ENCODE measurements at places on chromosomes 3 and 15.

- no peak for DNase-seq
Observed at GRCh38 chr3:150490277-150490986, 55.9 kb downstream of the SERP1 start.

DNA sequence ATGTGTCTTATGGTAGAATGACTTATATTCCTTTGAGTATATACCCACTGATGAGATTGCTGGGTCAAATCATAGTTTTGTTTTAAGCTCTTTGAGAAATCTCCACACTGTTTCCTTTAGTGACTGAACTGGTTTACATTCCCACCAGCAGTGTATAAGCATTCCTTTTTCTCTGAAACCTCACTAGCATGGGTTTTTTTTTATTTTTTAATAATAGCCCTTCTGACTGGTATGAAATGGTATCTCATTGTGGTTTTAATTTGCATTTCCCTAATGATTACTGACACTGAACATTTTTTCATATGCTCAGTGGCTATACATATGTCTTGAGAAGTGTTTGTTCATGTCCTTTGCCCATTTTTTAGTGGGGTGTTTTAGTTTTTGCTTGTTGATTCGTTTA lies 494.3 kb downstream of the SQOR start:
- DNase-seq, result no peak

DNA sequence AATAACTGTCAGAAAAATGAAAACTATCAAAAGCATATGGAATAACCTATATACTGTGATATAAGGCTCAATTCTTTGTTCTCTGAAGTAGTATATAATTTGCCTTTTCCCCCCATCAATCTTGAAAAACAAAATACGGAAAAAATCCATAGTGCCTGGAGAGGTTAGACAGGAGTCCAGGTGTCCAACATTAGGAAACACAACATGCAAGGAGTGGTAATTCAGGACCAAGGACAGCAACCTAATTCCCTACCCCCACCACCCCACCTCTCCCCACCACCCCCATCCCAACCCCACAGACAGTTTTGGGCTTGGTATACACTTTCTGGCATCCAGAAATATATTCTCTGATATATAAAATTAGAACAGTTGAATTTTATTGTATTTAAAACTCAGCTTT lies 55.1 kb upstream of the SLC25A26 start:
- no peak for DNase-seq

- DNase-seq, result no peak
Observed at GRCh38 chr3:46667657-46668056, 25.8 kb downstream of the ALS2CL start.

DNA sequence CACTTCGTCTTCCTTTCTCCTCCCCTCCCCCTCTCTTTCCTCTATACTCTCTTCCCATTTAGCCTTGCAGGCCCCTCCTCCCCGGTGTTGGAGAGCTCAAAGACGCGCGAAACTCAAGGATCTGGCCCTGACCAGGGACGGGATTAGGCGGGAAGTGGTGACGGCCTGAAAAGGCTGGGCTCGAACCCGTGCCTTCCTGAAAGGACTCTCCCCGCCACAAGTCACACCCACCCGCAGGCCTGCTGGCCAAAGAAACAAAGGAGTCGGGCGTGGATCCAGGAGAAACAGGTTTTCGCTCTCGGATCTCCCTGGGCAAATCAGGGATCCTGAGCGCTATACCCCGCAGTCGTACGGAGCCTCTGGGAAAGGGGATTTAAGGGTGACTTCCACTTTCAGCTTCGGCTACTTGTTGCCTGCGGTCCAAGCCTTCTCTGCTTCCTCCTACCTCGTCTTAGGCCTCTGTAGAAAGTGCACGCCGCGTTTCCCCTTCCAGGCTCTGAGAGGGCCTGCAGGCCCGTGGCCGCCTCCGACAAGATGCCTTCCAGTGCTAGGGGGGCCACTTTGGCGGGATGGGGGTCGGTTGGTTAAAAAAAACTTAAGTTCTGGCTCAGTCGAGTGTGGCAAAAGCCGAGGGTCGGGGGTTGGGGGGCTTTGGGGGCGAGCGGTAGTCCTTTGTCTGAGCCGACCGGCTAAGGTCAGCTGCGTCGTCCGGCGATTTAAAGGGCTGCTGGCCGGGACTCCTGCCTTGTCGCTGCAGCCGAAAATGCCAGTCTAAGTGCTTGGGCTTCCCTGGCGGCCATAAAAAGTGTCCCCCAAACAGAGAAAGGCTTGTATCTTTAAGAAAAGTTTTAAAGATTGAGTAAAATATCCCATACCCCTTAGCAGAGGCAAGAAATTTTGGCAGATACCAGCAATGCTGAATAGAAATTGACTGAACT lies 8.2 kb downstream of the ZIC4 start:
- no peak for DNase-seq

- DNase-seq, result no peak
Observed at GRCh38 chr15:77225646-77226045, 154.7 kb upstream of the TSPAN3 start.

GRCh38 chr3:139811331-139811730 lies 123.7 kb upstream of the CLSTN2 start:
- DNase-seq, result no peak

DNA sequence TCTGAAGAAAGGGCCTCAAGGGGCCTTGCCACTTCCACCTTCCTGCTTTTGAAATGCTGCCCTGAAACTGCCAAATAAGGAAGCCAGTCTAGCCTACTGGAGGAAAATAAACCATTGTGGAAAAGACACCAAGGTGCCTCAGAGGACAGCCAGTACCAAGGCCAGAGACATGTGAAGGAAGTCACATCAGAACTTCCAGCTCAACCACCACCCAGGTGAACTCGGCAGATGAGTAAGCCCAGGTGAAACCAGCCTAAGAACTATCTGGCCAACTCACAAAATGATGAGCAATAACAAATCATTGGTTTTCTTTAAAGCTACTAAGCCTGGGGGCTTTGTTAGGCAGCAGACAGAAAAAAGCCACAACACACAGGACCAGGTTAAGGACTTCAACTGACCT lies 103.0 kb downstream of the MAGI1 start:
- no peak for DNase-seq

GRCh38 chr15:50247819-50248655 lies 17.5 kb downstream of the HDC start:
- no peak for DNase-seq

DNA sequence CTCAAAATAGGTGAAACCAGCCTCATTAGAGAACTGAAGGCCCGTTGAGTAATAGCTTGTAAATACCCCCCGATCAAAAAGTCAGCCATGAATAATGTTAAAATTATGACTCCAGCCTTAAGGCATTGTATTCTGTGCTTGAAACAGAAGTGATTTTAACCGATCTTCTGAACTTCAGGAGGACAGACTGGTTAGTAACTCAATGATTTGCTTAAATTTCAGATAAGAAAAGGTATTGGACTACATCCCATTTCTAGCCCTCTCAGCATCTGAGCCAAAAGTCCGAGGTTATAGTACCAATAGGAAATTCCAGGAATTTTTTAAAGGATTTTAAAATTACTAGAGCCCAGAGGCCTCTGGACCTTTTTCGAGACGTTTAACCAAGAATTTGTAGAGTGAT lies 67.7 kb upstream of the FGF12 start:
- no peak for DNase-seq

DNA sequence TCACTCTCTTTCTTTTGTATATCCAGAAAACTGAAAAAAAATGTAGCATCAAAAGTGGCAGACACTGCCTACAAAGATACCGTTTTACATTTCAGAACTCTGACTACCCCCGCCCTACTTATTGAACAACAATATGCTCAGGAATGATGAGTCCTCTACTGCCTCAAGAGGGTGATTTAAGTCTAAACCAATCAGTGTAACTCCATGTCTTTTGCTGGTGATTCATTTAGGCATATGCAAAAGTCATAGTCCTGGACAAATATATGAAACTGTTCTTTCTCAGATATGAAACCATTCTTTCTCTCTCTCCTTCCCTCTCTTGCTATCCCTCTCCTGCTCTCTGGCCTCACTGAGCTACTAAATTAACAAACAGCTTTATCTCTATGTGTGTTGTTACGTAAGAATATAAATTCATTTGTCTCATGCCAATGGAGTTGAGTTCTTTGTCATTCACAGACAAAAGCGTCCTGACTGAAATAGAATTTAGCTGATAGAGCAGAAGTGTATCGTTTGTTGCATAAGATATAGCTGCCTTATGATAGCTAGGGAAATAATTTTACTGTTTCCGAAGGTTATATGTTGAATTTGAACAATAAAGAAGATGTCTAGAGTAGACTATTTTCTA lies 133.7 kb upstream of the OSTN start:
- no peak for DNase-seq

GRCh38 chr15:31084176-31084575 lies 17.3 kb downstream of the TRPM1 start:
- no peak for DNase-seq

GRCh38 chr15:62513893-62514292 lies 348.8 kb upstream of the C2CD4B start:
- no peak for DNase-seq

GRCh38 chr15:77296773-77297337 lies 123.0 kb downstream of the PEAK1 start:
- DNase-seq, result no peak

GRCh38 chr3:177251755-177252154 lies 54.5 kb upstream of the TBL1XR1 start:
- no peak for DNase-seq

GRCh38 chr15:39624806-39625205 lies 43.9 kb downstream of the THBS1 start:
- peak; percentile 88 for DNase-seq

GRCh38 chr3:187286467-187287059 lies 5.0 kb downstream of the MASP1 start:
- peak; percentile 81 for DNase-seq

DNA sequence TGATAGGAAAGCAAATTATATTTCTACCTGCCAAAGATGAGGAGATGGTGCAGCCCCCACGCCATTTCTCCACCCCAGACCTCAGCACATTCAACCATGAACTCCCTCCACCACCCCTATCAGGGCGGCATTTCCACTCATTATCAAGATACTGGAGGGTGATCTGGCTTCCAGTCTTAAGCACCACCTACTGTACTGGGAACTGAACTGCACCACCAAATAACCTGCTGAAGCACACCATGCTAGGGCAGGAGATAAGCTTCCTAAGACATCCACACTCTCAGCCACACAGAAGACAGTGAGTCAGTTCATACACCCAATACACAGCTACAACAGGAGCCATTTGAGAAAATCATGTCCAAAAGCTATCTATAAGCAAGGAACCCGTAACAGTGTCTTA lies 98.8 kb downstream of the FGF7 start:
- no peak for DNase-seq

GRCh38 chr3:151156618-151157216 lies 46.3 kb downstream of the GPR171 start:
- peak; percentile 40 for DNase-seq

- no peak for DNase-seq
Observed at GRCh38 chr3:112639455-112640225, 1.3 kb downstream of the CCDC80 start.

DNA sequence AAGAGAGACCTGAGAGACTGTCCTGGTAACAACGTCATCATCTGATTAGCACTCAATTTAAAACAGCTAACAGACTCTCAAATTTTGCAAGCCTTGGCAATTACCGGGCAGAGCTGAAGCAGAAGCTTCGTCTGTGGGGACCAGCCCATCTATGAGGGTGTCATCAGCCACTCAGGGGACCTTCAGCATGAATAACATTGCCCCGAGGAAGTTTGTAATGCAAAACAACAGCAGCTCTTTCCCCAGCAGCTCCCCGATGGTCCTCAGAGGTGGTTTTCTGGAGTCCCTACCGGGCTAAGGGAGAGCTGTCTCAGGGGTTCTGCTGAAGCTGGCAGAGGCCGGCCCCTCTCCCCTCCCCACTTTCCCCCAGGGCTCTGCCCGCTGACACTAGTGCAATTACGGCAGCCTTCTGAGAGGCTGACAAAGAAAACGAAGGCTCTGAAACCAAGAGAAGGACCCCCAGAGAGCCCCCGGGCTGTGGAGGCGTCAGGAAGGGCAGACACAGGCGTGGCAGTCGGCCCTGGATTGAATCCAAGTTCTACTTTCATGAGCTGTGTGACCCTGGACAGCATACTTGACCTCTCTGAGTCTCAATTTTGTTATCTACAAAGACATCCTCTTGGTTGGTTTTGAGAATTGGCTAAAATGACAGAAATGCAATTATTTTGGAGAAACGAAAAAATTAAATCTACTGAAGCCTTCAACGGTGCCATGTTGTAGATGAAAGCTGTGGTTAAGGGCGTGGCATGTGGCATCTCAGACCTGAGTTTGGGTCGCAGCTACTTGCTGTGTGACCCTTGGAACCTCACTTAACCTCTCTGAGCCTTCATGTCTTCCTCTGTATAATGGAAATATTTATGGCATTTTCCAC lies 102.1 kb upstream of the TLE3 start:
- no peak for DNase-seq

- DNase-seq, result peak; percentile 34
Observed at GRCh38 chr3:30203301-30203700, 403.1 kb upstream of the TGFBR2 start.

DNA sequence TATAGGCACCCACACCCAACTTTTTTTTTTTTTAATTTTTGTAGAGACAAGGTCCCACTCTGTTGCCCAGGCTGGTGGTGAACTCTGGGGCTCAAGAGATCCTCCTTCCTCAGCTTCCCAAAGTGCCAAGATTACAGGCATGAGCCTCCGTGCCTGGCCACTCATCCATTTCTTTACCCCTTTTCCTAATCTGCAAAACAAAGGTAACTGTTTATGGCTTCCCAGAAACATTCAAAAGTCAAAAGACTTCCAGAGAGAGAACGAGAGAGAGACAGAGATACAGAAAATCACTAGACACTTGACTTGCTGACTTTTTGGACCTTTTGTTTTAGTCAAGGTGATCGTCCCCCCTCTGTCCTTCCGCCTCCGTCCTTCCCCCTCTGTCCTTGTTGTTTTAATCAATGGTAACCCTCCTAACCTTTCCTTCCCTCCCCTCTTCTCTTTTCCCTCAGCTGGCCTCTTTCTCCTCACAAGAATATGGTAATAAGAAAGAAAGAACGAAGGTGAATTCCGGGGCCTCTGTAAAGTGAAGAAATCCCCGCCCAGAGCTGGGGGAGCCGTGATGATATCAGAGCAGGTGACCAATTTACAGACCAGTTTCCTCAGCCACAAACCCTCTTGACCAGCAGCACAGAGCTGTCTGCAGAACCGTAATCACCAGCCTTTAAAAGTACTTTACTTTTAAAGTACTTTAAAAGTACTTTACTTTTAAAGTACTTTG lies 21.9 kb downstream of the KLHL6 start:
- DNase-seq, result no peak

DNA sequence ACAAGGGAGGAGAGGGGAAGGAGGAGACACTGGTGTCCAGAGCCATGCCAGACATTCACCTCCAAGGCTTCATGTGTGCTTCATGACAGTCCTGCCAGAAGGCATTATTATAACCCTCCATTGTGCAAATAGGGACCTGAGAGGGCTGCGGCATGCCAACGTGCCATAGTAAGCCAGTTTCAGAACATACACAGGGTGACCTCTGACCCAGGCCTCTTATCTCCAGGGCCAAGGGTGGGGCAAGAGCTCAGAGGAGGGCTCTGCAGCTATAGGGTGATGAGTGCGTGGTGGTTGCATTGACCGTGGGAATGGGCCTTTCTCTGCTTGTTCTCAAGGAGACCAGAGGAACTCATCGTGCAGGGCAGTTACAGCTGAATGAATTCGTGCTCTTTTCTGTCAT lies 9.7 kb upstream of the ACSBG1 start:
- DNase-seq, result no peak
